ENCODE measurements at places on chromosomes 13 and 19.

- peak; percentile 87 for DNase-seq
Measured at GRCh38 chr19:45038931-45039893, at the start of gene CLASRP. CLASRP (plus strand) TSS chr19:45039045; CDS start chr19:45040213, 1,168 bp downstream.

GRCh38 chr13:101390461-101390860 lies 25.8 kb downstream of the NALCN start:
- peak; percentile 61 for DNase-seq

GRCh38 chr13:43284162-43284561 lies 260.8 kb downstream of the DNAJC15 start:
- peak; percentile 81 for DNase-seq

DNA sequence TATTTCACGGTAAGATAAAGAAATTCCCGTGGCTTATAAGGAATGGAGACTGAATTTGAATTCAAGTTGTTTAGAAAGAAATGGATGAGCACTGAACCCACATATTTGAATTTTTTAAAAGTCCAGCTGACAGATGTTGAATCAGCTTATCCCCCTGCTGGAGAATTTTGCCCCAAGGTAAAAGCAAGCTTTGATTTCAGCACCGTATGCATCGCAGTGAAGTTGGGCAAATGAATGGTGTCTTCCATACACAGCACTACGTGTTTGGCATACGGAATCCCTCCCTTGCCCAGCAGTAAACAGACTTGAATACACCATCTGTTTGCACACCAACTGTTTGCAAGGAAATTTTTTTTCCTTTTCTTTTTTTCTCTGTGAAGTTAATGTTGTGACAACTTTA lies 77.5 kb upstream of the PEG3 start:
- DNase-seq = no peak

All from fibroblast of skin of right quadriceps (primary cell).